ENCODE measurements at places on chromosomes 3 and 15.
A peak's percentile ranks its signal among the peaks of the same experiment; 100 is the strongest.

DNA sequence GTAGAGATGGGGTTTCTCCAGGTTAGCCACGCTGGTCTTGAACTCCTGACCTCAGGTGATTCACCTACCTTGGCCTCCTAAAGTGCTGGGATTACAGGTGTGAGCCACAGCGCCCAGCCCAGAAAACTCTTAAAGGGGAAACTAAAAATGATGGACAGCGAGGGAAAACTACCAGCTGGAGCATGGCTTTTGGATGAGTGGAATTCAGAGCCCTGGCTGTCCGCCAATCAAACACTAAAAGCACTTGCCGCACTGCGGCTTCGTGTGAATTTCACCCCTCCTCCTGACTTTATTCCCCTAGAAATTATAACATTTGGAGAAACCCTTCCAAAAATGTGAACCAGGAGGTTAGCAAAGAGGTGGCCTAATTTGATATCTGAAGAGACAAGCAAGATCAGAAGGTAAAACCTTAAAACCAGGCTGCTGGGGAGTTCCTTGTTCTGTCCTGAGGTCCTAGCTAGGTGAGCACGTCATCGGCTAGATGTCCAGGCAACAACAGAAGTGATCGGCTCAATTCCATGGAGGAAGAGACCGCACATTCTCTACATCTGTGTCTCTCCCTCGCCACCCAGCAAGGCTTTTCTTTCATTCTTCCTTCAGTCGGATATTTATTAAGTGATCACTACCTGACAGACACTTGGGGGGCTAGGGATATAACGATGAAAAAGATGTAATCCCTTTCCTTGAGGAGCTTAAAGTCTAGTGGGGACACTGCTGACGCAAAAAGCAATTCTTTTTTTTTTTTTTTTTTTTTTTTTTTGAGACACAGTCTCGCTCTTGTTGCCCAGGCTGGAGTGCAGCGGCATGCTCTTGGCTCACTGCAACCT lies 1.7 kb downstream of the TM4SF19 start:
- DNase-seq, result no peak

DNA sequence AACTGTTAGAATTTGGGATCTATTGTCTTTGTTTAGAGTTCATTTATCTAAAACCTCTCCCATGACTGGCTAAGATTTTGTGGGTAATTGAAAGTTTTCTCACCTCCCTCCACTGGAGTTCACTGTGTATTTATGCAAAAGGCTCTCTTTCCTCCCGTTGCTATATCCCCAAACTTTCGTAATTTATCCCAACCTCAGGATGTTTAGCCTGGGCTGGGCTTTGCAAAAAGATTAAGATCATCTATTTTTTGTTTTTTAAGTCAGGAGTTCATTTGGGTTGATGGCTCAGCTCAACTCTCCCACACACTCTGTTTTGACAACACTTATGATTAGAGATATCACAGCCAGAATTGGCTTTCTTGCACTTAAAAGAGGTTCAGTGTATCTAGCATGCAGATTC lies 27.0 kb downstream of the SUCNR1 start:
- DNase-seq, result no peak

DNA sequence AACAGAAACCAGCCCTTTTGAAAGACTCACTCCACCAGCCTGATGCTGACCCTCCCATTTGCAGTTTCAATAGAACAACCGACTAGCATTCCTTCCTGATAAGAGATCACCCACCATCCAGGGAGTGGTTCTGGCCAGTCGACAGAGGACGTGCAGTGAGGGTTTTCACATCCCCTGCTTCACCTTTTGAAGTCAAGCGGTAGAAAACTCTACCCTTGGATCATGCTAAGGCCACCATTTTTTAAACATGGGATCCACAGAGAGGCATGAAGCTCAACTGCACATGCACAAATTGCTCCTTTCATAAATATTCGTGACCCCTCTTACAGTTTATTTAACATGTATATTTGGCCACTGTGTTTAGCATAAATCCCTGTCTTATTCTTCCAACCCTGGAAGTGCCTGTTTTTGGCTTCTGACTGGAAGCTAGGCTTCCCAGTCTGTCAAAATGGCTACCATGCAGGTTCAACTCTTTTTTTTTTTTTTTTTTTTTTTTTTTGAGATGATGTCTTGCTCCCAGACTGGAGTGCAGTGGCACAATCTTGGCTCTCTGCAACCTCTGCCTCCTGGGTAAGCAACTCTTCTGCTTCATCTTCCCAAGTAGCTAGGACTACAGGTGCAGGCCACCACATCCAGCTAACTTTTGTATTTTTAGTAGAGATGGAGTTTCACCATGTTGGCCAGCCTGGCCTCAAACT lies 1.0 kb upstream of the THUMPD3 start:
- DNase-seq, result no peak

DNA sequence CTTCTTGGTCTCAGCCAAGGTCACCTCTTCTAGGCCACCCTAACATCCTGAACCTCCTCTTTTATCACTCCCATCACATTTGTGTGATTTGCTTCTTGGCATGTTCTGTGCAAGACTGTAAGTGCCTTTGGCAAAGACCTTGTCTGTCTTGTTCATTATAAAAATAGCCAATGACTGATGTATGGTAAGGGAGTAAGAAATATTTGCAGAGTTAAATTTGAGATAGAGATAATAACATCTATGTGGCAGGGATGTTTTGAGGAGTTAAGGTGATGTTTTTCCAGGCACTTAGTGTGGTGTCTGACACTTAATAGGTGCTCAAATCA lies 202.3 kb downstream of the CADPS start:
- DNase-seq, result no peak

GRCh38 chr3:168424059-168424734 lies 328.5 kb upstream of the GOLIM4 start:
- peak; percentile 35 for DNase-seq

DNA sequence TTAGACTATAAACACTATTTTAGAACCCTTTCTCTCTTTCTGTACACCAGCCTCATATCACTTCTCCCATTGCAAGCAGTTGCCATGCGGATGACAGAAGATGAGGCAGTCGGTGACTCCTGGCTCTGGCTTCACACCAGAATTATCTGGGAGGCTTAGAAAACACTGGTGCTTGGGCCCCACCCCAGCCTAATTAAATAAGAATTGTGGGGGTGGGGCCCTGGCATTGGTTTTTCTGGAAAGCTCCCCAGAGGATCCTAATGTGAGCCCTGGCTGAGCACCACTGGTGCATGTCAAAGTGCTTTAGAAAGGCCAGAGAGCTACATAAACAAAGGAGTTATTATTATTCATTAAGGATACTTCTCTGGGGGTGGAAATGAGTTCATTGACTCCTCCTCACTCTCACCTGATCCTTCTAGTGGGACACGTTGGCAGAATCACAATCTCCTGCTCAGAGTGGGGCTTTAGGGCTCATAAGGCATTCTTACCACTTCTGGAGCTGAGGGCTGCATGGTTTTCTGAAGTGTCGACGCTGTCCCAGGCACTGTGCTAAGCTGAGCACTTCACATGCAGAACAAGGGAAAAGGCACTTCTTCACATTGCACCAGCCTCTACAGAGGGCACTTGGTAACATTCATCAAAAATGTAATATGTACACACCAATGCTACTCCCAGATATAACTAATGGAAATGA lies 188.5 kb upstream of the TLE3 start:
- no peak for DNase-seq

GRCh38 chr3:16320711-16321110 lies 55.7 kb downstream of the OXNAD1 start:
- no peak for DNase-seq

GRCh38 chr3:72437661-72438406 lies 410.4 kb downstream of the SHQ1 start:
- no peak for DNase-seq

DNA sequence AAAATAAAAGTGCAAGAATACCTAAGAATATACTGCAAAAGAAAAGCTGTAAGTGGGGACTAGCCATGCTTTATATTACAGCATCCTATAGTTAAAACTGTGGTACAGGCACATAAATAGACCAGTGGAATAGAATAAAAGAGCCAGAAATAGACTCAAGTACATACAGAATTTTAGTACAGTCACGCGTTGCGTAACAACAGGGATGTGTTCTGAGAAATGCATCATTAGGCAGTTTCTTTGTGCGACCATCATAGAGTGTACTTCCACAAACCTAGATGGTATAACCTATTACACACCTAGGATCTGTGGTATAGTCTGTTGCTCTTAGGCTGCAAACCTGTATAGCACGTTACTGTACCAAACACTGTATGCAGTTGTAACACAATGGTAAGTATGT lies 61.8 kb downstream of the PCCB start:
- DNase-seq, result no peak

DNA sequence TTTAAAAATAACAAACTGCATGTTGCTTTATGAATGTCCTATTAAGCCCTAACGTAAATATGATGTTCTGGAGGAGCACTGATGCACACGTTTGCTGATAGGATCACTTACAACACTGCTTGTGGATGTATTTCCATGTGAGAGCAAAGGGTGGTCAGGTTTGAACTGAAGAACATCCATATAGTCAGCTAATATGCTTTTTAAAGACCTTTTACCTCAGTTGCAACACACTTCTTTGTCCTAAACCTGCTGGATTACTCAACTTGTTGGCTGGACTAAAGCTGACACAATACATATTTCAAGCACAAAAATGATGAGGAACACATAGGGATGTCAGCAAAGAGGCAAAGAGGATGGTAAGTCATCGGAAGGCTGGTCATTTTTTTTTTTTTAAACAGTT lies 186.6 kb downstream of the TIGIT start:
- DNase-seq, result no peak

GRCh38 chr3:18127859-18128681 lies 297.1 kb downstream of the SATB1 start:
- DNase-seq, result no peak

GRCh38 chr3:61454801-61455200 lies 106.6 kb upstream of the PTPRG start:
- no peak for DNase-seq

DNA sequence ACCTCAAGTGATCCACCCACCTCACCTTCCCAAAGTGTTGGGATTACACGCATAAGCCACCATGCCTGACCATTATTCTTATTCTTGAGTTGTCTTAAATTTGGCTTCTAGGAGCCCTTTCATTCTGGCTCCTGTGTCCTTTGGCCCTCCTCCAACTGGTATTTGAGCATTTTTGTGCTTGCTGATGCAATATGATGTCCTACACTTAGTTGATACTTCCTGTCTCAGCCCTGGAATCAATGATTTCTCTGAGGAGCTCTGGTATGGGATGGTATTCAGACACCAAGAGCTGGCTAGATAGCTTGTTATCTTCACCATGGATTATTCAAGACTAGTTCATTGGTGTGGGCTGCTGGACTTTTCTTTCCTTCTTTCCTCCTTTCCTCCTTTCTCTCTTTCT lies 25.4 kb downstream of the ZNF621 start:
- DNase-seq, result no peak

- DNase-seq, result peak; percentile 25
Measured at GRCh38 chr15:73632670-73633058, 525 bp downstream of the NPTN start.

DNA sequence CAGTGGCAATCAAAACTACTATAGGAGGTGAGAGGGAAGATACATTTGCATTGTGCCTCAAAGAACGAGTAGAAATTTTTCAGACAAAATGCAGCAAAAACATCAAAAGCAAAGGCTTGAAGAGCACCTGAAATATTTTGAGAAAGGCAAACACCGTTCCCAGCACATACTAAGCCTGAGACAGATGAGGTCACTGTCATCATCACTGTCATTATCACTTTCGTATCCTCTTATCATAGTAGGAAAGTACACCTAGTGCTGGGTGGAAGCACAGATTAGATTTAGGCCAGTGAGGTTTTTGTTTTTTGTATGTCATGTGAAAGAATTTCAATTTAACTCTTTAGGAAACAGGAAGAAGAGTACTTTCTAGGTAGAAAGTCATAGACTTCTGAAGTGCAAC lies 222.0 kb downstream of the GABRB3 start:
- DNase-seq, result no peak

GRCh38 chr15:61521953-61522352 lies 292.9 kb upstream of the RORA start:
- DNase-seq, result no peak

DNA sequence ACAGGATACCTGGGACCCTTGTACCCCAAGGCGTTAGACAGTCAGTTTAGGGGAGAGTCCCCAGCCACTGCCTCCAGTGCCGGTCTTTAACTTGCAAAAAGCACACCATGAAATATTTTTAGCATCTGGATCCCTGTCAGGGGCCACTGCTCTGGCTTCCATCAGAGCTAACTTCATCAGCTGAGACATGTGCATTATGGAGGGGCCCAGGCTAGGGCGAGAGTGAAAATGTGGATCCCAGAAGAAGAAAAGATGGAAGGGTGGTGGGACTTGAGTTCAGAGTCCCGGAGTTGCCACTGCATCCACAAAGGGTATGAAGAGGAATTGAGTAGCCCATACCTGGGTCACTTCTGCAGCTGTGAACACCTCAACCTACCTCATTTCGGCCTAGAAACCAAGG lies 23.5 kb upstream of the SPATA12 start:
- DNase-seq, result peak; percentile 84

- DNase-seq, result no peak
Measured at GRCh38 chr3:73926360-73927202, 301.8 kb upstream of the PDZRN3 start.

GRCh38 chr15:32730677-32731654 lies 13.2 kb downstream of the GREM1 start:
- DNase-seq, result peak; percentile 35

GRCh38 chr3:133295199-133295901 lies 104.5 kb upstream of the BFSP2 start:
- DNase-seq, result no peak

DNA sequence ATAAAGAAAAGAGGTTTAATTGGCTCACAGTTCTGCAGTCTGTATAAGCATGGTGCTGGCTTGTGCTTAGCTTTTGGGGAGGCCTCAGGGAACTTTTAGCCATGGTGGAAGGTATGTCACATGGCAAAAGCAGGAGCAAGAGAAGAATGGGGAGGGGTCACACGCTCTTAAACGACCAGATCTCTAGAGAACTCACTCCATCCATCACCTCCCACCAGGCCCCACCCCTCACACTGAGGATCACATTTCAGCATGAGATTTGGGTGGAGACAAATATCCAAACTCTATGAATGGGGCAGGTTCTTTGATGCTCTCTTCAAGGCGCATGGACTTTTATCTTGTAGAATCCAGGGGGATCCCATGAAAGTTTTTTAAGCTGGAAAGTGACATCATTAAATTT lies 75.7 kb downstream of the ITPR1 start:
- no peak for DNase-seq

- DNase-seq, result peak; percentile 96
Measured at GRCh38 chr3:150293401-150294001, 114.6 kb upstream of the TSC22D2 start.

DNA sequence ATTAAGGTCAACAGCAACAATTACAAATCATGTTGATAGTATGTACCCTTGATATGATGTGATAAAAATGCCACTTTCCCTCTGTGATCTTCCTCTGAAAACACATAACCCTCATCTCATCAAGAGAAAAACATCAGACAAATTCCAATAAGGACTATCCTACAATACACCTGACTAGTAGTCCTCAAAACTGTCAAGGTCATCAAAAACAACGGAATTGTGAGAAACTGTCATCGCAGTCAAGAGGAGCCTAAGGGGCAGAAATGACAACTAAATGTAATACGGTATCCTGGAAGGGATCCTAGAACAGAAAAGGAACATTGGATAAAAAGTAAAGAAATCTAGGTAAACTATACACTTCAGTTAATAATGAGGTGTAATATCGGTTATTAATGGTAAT lies 59.2 kb downstream of the OSBPL10 start:
- DNase-seq, result no peak

All from umbilical cord (tissue), 2 donors.